ENCODE measurements at places on chromosomes 12 and 14.

DNA sequence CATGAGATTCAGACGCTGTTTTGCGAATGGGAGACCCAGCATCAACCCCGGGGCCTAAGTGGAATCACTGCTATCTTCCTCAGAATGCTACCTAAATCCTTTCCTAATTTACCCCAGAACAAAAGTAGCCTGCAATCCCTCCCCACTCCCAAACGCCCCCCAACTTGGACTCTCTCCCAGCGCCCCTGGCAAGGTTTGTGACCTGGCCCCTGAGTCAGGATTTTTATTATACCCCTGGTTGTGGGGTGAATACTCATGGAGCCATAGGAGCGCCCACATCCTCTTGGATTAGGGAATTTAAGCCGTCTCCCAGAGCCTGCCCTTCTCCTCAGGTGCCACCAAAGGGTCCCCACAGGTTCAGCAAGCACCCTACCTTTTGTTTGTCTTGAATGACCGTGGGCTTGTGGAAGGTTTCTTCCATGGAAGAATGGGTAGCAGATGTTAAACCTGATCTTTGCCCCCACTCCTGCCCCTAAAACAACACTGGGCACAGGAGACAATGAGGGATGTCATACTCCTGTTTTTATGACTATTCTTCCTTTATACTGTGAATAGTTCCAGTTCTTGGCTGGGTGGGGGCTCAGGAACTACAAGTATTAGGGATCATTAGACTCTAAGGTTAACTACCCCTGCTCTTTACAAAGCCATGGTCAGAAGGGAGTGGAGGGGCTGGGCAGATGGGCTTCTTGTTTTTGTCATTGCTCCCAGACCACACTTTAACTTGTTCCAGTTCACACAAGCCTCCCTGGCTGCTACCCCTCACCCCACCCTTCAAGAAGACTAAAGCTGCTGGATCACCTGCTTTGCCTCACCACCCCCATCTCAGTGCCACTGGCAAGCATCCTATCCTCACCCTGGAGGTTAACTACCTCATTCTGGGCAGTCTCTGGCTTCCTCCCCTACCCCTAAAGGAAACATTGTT, 630 bp downstream of the MYL6B start:
- DNase-seq = no peak

- DNase-seq = no peak
Observed at GRCh38 chr14:63510538-63510937, 32.6 kb downstream of the PPP2R5E start.

- no peak for DNase-seq
Observed at GRCh38 chr12:67634303-67634761, 14.2 kb upstream of the DYRK2 start.

DNA sequence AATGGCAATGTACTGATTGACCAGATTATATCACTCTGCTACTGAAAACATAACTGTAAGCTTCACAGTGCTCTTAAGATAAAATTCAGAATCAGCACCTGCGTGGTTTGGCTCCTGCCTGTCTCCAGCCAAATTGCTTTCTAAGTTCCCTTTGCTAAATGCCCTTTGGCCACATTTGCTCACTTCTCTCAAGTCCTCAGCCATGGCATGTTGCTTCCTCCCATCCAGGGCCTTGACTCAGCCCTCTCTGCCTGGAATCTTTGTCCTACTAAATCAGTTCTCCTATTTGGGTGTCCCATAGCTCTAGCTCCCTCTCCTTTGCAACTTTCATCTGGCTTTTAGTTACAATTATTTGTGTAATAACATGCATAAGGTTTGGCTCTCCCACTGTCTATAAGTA, 71.4 kb downstream of the KCNK10 start:
- DNase-seq = no peak

DNA sequence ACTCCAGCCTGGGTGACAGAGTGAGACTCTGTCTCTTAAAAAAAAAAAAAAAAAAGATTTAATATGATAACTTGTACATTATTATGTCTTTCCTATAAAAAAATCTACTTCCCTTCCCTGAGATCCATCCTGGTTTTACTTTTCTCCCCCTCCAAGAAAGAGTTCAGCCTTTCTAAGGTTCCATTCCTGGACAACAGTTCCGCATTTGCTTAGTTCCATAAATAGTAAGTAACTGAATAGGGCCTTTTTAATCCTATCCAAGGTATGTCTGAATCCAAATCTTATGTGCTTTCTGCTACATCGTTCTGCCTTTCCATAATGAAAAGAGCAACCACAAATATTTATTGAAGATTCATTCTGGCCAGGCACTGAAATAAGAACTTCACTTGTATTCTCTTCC, 187.8 kb downstream of the DACT1 start:
- DNase-seq = no peak

DNA sequence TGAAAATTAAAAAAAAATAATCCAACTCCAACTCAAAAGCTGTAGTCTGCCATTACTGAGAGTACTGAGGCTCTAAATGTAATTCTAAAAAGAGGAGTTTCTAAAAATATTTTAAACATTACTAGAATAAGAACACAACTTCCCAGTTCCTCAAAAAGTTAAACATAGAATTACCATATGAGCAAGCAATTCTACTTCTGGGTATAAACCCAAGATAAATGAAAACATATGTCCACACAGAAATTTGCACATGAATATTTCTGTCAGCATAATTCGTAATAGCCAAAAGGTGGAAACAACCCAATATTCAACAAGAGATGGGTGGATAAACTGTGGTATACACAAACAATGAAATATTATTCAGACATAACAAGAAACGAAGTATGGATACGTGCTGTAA, 15.0 kb upstream of the NR2C1 start:
- no peak for DNase-seq

- peak; percentile 90 for DNase-seq
Observed at GRCh38 chr12:89542912-89543592, 17.2 kb upstream of the POC1B start.

- peak; percentile 77 for DNase-seq
Observed at GRCh38 chr14:66009089-66009488, 477.1 kb upstream of the CCDC196 start.

DNA sequence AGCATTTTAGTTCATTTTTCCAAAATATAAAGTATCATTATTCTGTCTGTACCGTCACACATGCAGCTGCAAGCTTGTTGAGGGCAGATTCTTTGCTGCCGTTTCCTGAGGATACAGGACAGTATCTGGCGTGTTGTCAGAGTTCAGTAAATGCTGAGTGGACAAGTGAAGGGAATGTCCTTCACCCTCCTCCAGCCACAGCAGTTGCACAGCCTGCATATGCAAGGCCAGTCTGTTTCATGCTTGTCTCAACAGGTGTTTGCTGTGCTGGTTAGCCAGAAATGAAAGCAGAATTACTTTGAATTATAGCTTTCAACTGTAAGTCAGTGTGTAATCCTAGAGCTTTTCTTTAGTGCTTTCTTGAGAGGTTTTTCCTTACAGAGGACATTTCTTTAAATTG, 36.5 kb downstream of the TDP1 start:
- DNase-seq = no peak

- no peak for DNase-seq
Observed at GRCh38 chr14:75205591-75205990, 29.2 kb upstream of the TMED10 start.

DNA sequence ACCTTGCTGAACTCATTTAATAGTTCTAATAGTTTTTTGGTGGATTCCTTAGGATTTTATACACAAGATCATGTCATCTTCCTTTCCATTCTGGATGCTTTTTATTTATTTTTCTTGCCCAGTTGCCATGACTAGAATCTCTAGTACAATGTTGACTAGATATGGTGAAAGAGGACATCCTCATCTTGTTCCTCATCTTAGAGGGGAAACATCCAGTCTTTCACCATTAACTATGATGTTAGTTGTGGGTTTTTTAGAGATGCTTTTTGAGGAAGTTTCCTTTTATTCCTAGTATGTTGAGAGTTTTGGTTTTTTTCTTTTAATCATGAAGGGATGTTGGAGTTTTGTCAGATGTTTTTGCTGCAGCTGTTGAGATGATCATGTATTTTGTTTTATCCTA, 8.7 kb downstream of the ANKRD13A start:
- DNase-seq = no peak

DNA sequence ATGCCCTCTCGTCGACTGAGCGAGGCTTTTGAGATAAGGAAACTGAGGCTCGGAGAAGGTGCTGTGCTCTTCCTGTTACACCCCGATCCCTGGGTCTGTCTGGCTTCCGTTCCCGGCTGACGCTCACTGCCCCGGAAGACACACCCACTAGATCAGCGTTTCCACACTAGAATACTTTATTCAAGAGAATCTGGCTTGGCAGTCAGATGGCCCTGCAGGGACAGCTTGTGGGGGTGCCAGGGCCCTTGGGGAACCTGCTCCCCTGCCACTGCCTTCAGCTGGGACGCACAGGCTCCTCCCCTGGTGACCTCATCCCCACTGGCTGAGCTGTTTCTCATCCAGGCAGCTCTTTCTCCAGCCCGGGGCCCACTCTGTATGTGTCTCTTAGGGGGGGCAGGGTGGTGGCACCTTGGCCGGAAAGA, 13.7 kb downstream of the PGF start:
- DNase-seq = peak; percentile 76

DNA sequence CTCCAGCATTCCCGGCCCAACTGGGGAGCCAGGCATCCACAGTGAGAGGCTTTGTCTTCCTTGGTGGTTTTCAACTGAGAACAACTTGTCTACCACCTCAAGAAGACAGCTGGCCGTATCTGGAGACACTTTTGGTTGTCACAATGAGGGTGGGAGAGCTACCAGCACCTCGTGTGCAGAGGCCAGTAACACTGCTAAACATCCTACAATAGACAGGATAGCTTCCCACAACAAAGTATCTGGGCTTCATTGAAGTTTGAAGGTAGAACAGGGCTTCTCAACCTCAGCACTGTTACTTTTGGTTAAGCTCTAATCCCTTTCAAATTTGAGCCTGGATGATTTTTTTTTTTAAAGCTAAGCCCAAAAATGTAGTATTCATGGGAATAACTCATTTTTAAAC, 10.9 kb downstream of the SLC7A8 start:
- DNase-seq = no peak

GRCh38 chr14:98984719-98985041, 287.3 kb downstream of the BCL11B start:
- DNase-seq = no peak

- peak; percentile 98 for DNase-seq
Observed at GRCh38 chr12:49868952-49869815, 26.3 kb upstream of the BCDIN3D start.

DNA sequence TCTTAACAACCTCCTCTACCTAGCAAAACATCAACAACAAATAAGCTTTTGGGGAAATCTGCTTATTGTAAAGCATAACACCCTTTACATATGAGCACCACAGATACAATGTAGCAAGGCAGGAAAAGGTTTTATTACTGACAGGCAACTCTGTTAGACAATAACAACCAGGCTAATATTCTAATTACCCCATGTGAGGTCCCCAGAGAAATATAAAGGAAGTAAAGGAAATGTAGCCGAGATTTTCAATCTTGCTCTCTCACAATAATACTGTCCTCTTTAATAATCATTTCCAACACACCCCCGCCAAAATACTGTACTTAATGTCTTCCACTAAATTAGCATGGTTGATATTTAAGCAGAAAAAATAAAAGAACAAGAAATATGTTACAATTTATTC, 14.0 kb upstream of the INSM2 start:
- DNase-seq = no peak

DNA sequence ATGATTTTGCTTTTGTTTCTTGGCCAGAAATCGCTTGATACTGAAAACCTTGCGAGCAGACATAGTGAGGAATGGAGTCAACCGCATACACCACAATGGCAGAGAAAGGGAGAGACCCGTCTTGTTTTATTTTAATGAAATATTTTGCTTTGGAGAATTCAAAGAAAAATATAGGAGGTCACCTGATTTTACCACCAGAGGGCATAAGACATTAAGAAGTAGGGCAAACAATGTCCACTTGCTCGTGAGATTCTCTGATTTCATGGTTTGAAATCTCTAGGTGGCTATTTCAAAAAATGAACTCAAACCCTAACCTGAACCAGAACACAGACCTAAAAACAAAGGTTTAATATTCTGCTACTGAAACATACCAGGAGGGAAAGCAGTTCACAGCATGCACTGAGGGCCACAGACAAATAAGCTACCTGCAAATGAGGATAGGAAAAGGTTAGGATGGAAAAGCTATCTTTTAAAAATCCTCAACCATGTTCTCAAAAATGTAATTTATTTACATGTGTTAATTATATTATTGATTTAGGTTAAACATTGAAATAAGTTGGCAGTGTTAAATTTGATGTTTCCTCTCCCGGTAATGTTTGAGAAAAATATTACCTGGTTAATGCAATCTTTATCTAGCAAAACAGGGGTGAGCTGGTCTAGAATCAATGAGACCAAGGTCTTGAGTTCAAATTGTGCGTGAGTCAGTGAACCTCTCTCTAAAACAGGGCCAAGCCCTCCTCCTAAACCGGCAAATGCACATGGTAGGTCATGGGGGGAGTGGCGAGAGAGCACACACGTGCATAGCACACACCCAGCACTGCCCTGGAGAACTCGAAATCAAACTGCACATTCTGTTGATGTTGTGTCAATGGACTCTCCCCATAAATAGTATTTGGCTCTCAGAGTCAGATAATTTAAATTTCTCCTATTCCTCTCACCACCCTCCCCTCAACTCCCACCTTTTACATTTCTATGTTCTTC, 12.5 kb downstream of the IFNG-AS1 start:
- DNase-seq = no peak

DNA sequence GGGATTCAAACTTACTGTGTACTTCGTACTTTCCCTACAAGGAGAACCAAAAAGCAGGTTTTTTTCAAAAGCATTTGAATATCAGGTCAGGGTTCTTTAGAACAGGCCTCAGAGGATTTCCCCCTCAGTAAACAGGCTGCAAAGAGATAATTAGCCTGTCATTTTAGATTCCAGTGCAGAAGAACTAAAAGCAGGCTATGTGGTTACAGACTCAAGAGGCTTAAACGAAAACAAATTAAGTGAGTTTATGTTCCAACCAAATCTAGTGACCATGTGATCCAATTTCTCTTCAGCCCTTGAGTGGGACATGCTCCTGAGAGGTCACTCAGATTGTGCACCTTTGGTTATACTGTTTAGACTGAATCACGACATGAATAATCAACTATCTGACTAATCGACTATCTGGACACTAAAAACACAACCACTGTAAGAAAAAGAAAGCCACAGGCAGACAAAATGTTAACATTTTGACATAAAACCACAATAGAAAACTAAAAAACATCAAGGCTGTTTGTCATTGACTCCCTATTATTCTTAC, 4.5 kb downstream of the TMED8 start:
- DNase-seq = no peak

- no peak for DNase-seq
Observed at GRCh38 chr12:102326982-102327381, 129.3 kb upstream of the PMCH start.

GRCh38 chr12:83128540-83128939, 441.8 kb downstream of the TMTC2 start:
- no peak for DNase-seq

DNA sequence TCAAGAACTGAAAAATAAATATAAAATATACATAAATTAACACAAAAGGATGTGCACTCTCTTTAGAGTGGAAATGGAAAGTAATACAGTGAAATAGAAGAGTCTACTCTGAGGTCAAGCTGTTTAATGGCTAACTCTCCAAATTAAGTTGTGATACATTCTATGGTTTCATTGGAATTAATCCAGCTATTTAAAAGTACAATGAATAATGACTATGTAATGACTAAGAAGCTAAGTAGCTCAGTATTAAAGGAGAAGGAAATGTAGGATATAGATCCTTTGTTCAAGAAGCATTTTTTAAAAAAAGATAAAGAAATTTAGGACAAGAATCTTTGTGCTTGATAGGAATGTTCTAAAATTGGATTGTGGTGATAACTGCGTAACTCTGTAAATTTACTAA, 85.3 kb downstream of the LRP6 start:
- DNase-seq = no peak
